Smooth muscle cell of the umbilical artery (primary cell): ENCODE measurements at places on chromosomes 3 and 15. TPM values are rescaled to one million over a fixed set of nuclear protein-coding genes. Genes with fewer than 3 reads are reported as not detected.

The ISLR2 gene
- 0.60 TPM in 1 of 2 replicates, not detected in the other for total RNA-seq

The TGM5 gene
- not detected in 2 replicates for total RNA-seq

The CYP1A2 gene
- not detected in 2 replicates for total RNA-seq

The RASL12 gene
- total RNA-seq, result not detected in 2 replicates
